ENCODE measurements at places on chromosomes 6 and 20. TPM values are rescaled to one million over a fixed set of nuclear protein-coding genes. Genes with fewer than 3 reads are reported as not detected.

GRCh38 chr6:15588971-15589634 is 73.7 kb downstream of the DTNBP1 start:
- DNase-seq = no peak
- no peaks in the 10 kb centered on the region for H3K4me1 ChIP-seq
- H3K36me3 ChIP-seq = no peaks in the 10 kb centered on the region

GRCh38 chr6:20791944-20792343 is 257.7 kb downstream of the CDKAL1 start:
- no peak overlapping the region for H3K4me3 ChIP-seq
- no peaks in the 10 kb centered on the region for H3K36me3 ChIP-seq
- no peak for DNase-seq
- H3K27ac ChIP-seq = no peak overlapping the region

DNA sequence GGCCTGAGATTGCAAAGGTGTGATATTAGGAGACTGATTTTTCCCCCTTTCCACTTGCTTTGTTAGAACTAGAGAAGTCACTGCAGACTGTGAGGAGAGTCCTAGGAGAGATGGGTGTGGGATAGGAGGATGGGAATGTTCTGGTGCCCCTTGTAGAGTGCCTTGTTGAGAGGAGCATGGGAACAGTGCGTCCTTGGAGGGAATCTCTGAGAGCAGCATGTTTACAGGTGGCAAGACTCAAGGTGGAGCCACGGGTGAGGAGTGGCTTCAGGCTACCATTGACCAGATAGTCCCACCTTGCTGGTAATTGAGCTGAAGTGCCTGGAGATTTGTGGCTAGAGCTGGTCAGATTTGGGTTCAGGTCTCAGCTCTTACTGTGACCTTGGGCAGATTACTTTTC is 6.0 kb downstream of the PLCG1 start:
- H3K27me3 ChIP-seq = no peaks in the 10 kb centered on the region
- DNase-seq = no peak
- peaks cover 79% of the 10 kb centered on the region for H3K4me1 ChIP-seq
- H3K36me3 ChIP-seq = no peaks in the 10 kb centered on the region
- H3K4me3 ChIP-seq = no peak overlapping the region
- no peak overlapping the region for H3K27ac ChIP-seq

TBXT gene
- not detected for total RNA-seq

SOX18 gene
- total RNA-seq = 6.6 TPM

All from Peyer's patch (tissue), 4 donors.